ENCODE measurements at places on chromosomes 1 and 21.
A peak's percentile ranks its signal among the peaks of the same experiment; 100 is the strongest.

GRCh38 chr1:245458761-245459174 is 304.0 kb downstream of the KIF26B start:
- DNase-seq: no peak

DNA sequence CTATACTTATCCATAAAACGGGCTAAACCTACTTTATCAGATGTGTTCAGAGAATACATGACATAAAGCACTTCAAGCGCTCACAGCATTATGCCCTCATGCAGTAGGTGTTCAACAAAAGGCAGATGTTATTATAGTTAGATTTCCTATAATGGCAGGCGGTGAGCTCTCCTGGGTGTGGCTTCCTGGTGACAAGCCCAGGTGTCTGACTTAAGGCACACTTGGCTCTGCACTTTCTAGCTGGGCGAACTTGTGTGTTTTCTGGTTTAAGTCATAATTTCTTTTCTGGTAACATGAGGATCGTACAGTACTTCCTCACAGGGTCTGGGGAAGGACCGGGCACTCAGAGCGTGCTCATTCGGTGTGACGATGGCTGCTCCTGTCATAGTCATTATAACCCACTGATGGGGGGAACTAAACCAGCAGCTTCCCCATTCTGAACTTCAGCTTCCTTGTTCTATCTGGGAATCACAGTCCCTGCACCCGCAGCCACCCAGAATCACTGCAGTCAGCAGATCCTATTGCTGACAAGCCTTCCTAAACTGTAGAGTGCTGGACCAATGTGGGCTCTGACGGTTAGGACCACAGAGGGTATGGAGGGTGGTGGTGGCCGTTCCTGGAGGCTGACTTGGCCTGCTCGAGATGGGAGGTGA is 52.8 kb downstream of the IGSF21 start:
- no peak for DNase-seq

DNA sequence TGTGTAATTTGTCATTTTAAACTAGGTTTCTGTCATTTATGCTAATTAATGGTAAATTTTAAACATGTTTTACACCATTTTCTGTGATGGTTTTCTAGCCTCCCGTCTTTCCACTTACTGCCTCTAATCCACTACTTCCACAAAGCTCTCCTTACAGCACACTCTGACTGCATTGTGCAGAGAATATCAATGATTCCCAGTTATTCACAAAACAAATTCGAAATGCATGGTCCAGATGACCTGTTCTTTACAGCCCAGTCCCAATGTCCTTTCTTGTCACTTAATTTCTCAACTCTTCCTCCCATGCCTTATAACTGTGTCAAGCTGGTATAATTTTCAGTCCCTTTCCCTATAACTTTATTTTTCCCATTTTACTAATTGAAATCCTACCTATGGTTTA is 770.5 kb downstream of the USP25 start:
- no peak for DNase-seq

DNA sequence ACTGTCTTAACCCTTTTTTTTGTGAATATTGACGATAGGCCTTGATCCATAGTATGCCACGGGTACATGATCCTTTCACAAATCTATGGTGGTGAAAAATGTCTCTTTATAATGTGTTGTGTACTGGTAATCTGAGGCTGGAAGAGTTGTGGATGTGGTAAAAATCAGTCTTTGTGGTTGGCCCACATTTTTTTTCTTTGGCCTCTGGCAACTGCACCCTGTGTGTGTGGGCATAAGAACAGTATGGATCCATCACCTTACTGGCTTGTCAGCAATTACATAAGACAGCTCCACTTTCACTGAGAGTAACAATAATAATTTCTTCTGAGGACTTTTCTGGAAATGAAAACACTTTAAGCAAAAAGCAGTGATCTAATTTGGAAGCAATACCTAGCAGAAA is 101.6 kb downstream of the GABPA start:
- no peak for DNase-seq

GRCh38 chr1:157438146-157438545 is 114.2 kb downstream of the FCRL5 start:
- DNase-seq: peak; percentile 50

- DNase-seq: peak; percentile 27
Measured at GRCh38 chr1:43241413-43241836, 28.4 kb upstream of the TMEM125 start.

DNA sequence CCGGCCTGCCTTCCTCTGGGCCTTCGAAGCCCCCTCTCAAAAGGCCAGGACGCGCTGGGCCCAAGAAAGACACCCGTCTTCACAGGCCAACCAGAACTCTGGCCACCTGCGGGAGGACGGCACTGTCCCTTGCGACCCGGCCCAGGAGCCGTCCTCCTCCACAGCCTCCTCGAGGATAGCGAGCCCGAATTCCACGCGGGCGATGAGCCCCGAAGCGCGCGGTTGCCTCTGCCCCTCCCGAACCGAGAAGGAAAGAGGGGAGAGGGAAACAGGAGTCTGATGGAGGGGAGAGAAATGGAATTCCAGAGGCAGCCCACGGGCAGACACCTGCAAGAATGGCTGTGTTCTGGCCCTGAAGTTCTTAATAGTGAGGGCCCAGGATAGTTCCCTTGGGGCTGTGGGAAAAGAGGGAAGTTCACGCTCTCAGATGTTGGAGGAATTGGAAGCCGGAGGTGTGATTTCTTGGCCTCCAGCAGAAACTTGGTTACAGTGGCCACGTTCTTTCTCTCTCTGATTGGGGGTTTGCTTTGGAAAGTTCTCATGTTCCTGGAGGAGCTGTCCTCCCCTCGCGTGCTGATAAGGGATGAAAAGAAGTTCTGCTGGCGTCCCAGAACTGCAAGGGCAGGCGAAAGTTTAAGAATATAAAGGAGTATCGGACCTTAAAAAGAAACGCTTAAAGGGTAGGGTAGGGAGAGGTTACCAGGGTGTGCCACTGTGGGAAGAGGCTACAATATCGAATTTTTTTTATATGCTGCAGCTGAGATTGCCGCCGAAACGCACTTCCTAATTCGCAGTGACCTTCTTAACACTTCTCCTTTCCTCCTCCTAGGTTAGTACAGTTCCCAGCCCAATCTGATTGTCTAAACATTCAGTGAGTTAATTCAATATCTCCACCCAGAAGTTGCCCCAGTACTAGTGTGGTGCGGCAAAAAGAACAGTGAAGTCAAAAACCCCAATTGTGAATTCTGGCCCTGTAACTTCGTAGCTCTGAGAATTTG is 5.8 kb upstream of the SLC44A5 start:
- peak; percentile 13 for DNase-seq

DNA sequence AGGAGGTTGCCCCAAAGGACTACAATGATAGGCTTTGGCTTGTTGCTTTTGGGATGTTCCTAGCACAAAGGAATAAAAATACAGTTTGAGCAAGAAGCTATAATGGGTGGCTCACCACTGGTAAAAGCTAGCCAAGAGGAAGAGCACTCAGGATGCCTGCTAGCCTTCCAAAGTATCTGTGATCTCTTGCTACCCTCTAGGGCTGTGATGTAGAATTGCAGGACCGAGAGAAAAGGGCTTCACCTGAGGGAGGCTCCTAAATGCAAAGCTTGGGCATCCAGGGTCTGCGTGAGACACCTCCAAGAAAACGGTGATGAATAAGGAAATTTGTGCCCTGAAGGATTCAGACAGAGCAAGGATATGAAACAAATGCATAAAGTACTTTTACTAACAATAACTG is 17.7 kb downstream of the IVL start:
- DNase-seq: peak; percentile 30

DNA sequence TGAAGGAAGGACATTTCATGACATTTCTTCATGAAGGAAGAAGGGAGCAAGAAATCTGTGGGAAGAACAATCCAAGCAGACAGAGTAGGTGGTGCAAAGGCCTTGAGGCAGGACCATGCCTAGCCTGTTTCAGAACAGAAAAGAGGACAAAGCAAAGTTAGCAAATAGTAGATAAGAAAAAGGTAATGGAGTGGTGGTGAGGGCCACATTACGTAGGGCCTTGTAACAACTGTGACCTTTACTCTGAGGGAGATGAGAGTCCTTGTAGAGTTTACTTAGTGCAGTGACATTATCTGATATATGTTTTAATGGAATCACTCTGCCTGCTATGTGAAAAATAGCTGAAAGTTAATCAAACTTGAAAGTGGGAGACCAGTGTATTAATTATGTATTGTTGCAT is 6.4 kb upstream of the TSNAX start:
- DNase-seq: no peak

- no peak for DNase-seq
Measured at GRCh38 chr1:222057162-222057561, 315.3 kb upstream of the DUSP10 start.

DNA sequence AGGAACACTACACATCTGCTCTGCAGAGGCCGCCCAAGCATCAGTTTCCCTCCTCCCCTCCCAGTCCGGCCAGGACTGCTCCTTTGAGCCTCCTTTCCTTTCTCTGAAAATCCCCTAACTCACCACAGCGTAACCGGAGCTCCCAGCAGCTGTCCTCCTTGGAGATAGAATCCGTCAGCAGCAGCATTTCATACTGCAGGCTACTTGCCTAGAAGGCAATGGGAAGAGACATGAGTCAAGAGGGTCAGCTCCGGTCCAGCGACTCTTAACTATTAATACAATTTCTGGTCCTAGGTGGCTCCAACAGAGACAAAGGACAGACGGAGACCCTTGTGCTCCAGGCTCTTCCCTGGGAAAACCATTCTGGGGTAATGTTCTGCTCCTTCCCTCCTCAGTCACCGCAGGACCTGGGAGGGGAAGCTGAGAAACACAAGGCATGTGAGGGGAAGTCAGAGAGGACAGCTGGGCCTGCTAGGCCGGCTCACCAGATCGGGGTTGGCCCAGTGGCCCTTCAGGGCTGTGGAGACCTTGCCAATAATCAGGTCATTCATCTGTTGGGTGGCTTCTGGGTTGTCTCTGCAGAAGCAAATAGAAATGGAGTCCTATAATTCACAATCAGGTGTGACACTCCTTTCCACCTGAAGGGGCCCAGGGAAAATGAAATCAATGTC is 99.7 kb downstream of the UBR4 start:
- DNase-seq: no peak

GRCh38 chr1:224042557-224043118 is 71.3 kb upstream of the FBXO28 start:
- no peak for DNase-seq

DNA sequence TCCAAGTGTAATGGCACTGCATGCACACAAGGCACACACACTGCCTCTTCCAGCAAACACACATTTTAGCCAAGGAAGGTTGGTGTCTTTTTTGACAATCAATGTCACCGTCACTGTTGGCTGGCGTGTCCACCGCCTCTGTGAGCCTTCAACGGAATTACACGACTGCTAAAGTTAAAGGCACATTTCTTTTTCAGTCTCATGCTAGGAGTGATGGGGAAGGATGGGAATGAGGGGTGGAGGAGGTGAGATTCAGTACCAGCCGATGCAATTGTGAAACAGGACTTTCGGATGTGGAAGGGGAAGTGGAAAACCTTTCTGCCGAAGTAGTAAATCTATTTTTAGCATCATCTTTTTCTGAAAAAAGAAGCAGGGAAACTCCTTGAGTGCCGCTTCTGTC is 1.4 kb downstream of the ELAVL4 start:
- no peak for DNase-seq

DNA sequence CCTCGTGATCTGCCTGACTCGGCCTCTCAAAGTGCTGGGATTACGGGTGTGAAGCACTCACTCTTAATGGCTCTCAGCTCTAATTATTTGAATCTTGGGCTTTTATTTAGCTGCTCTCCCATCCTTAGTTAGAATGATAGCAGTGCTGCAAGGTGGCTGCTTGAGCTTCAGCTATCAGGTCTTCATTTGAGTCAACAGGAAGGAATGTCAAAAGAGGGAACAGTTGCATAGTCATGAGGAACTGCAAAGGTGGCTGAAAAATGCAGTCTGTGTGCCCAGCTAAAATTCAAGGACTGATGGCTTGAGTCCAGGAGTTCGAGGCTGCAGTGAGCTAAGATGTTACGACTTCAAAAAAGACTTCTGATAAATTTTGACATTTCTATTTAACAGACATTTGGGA is 55.6 kb downstream of the UCK2 start:
- no peak for DNase-seq

- no peak for DNase-seq
Measured at GRCh38 chr21:36175771-36176565, 19.3 kb downstream of the DOP1B start.

DNA sequence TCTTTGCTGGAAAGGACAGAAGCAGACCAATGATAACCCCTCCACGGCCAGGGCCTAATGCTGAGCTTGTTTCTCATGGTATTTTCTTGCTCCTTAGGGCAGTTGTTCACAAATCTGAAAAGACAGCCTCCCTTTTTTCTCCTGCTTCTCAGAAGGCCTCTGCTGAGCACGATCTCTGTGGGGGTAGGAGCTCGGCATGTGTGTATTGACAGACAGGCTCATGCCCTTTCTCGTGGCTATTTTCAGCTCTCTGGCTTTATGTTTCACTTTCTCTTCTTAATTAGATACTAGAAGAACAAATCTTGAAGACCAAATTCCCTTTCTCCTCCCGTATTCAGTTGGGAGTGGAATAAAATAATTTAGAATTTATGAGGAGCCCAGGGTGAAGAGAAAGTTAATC is 768 bp upstream of the RIIAD1 start:
- DNase-seq: peak; percentile 26

GRCh38 chr1:244865028-244865371 is 657 bp upstream of the HNRNPU start:
- DNase-seq: no peak

- no peak for DNase-seq
Measured at GRCh38 chr1:157240495-157241184, 102.4 kb upstream of the ETV3 start.

DNA sequence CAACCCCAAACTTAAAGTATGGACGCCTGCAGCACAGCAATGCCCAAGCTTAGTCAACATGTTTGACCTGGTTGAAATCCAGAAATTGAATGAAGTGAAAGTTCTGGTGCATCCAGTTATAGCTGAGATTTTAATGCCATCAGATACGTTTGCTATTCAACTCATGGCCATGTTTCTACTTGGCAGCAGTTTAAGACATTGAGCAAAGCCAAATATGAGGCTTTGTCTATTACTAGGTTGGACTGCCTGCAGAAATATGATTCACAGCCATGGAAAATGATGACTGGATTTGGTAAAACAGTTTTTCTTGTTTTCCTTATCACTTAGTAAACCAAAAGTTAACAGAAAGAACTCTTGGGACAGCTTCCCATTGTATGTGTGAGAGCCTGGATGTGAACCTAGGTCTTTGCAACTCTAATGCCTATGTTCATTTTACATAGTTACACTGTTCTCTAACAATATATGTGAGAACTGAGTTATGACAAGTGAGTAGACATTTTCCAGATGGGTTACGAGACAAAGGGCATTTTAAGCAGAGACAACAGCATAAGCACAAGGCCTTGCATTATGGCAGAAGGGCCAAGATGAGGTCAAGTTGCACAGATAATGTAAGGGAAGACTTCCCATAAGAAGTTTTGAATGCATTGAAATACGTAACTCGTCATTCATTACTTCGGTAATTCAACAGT is 32.4 kb upstream of the MYSM1 start:
- DNase-seq: no peak

- no peak for DNase-seq
Measured at GRCh38 chr1:238649200-238649599, 737.2 kb upstream of the CHRM3 start.

DNA sequence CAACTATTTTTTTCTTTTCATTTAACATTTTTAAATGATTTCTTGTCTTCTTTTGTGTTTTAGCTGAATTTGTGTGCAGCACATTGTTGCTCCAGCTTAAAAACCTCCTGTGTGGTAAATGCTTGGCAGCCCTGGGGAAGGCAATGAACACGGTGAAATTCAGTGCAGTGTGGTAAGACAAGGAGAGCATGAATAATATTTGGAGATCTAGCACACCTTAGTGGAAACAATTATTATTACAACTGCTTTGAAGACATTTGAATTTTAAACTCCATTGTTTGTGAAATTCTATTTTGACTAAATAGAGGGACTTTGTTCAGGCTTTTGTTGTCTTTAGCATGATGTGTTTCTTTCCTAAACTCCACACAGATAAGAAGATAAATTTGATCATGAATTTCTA is 242.6 kb upstream of the CXADR start:
- peak; percentile 74 for DNase-seq
